ENCODE measurements at places on chromosomes 4 and X.

DNA sequence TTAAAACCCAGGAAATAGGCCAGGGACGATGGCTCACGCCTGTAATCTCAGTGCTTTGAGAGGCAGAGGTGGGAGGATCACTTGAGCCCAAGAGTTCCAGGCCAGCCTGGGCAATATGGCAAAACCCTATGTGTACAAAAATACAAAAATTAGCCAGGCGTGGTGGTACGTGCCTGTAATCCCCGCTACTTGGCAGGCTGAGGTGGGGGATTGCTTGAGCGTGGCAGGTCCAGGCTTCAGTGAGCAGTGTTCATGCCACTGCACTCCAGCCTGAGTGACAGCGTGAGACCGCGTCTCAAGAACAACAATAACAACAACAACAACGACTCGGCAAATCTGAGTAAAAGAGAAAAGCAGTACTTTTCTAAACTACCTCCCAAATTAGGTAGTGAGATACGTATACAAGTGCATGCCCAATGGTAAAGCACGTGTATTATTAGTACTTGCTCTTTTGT lies 13.0 kb upstream of the NDUFC1 start:
- no peak for DNase-seq

DNA sequence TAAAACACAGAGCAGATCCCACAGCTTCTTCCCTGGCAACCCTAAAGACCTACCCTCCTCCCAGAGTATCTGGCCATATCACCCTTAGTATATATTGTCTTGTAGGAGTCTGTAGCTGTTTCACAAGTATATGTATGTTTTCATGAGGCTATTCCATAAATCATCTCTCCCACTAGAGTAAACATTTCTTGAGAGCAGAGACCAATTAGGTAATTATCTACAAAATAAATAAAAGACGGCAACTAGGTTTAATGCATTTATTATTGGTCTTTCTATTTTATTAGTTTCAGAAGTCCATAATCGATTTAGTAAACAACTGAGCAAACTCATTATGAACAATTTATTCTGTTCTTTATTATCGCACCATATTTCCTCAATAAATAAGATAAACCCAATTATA lies 7.0 kb downstream of the ACOT9 start:
- no peak for DNase-seq

DNA sequence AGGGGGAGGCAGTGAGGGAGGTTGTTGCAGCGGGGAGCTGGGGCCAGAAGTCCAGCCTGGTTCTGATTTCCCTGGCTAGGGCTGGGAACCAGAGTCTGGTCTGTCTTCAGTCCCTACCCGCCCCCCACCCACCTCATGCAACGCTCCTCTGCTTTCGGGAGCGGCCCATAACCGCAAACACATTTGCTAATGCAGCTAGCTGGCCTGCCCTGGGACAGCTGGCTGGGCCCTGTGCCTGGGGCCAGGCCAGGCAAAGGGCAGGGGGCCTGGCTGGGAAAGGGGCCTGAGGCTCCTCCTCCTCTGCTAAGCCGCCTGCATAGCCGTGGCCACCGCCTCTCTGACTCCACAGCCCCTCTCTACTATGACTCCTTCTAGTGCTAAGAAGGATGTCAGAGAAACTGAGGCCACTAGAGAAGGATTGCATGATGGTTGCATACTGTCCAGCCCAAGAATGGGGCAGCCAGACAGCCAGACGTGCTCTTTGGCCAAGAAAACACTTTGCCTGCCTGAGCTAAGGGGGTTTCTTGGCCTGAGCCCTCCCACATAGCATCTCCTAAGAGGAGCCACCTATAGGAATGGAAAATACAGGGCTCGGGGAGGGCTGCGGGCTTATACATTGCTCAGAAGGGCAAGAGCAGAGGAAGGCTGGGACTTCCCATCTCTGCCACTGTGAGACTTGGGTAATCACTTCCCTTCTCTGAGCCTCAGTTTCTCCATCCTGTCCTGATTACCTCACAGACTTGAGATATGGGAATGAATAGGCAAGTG lies 76.9 kb downstream of the PJA1 start:
- DNase-seq = no peak

DNA sequence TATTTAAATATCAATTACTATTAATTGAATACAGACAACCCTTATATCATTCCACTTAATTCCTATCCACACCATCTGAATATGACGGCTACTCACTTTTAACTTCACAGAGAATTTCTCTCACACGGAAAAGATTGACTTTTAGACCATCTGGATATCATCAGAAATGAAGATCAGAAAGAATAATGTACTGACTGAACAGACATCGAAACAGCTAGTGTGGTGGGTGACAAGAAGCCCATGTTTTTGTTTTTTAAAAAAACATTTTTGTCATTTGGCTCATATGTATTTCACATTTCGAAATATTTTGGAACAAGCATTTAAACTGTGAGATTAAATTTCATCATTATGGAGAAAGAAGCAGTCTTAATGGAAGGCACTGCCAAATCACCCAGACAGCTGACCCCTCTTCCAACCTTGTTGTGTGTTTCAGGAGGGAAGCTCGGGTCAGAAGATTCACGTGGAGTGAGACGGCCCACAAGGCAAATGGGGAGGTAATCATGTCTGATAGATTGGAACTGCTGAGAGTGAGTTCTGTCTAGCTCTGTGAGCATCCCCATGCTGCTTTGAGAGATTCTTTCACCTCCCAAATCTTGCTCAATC lies 204.2 kb upstream of the RASGEF1B start:
- DNase-seq = no peak

GRCh38 chrX:30533266-30533665 lies 44.3 kb downstream of the TASL start:
- DNase-seq = no peak

DNA sequence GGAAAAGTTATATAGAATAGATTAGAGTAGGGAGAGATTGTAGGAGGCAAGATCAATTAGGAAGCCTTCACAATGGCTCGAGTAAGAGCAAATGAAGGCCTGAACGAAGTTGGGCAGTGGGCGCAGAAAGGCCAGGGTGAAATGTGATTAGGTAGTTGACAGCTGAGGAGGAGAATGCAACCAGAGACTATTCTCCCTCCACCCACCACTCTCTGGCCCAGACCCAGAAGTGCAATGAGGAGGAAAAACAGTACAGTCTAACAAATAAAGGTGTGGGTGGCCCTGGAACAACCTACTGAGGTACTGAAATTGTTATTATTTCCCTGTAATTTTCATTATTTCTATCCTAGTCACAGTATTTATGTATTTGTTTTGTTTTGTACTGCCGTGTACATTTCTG lies 176.7 kb downstream of the SLC39A8 start:
- DNase-seq = no peak

DNA sequence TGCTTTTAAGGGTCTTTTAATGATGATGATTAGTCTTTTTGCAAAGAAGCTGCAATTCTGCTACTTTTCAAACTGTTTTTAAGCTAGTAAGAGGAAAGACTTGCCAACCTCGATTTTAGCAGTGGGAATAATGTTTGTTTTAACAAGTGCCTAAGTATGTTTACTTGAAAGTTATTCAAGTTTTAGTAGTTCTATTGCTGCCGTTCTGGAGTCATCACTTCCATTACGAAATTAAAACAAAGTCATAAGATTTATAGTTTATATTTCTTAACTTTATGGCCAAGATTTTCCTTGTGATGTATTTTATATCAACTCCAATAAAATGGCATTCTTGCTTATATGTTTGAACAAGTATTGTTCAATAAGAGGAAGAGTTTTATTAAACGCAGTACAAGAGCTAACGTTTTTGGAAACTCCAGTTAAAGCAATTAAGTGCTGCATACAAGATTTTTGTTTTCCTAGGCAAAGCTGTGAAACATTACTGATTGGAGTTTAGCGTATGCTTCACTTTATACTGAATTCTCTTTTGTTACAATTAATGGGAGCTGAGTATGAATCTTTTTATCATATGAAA lies 211.3 kb downstream of the TENM3 start:
- DNase-seq = no peak

- no peak for DNase-seq
Measured at GRCh38 chr4:105059337-105059736, 87.3 kb upstream of the TET2 start.

DNA sequence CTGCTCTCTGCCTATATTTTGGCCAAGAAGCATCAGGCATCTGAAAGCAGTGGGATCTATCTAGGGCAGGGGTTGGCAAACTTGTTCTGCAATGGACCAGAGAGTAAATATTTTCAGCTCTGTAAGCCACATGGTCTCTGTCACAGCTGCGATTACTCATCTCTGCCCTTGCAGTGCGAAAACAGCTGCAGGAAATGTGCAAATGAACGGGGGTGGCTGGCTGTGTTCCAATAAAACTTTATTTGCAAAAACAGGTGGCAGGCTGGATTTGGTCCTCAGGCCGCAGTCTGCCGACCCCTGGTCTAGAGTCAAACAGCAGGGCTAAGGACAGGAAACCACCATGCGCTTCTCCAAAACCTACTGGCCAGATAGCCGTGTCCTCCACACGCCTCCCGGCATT lies 48.6 kb downstream of the ACOX3 start:
- peak; percentile 66 for DNase-seq

DNA sequence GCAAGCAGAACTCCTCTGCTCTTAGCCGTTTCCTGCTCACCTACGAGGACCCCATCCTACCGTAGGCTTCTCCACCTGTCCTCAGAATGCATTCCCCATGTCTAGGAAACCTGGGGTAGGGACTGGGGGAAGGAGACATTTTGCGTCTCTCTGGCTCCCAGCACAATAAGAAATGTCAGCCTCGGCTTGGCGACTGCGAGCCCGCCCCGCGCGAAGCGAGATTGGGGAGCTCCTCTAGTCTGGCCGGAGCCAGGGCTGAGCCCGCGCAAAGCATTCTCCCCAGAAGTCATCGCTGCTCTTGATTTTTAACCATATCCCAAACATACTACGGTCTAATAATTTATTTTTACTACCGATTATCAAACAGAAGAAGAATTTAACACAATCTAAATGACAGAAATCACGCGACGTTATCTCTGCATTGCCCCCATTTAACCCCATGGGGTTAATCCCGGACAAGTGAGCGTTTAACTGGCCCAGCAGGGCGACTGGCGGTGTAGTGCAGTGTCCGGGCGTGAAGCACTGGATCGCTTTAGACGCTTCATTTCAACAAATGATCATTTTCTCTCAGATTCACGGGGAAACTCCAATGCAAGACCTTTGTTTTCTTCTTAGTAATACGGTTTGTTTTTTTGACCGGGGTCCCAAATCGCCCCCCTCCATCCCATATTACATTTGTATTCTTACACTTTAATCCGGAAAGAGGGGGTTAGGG lies 8.0 kb upstream of the PITX2 start:
- no peak for DNase-seq

- no peak for DNase-seq
Measured at GRCh38 chrX:50721764-50722521, 92.1 kb downstream of the SHROOM4 start.

DNA sequence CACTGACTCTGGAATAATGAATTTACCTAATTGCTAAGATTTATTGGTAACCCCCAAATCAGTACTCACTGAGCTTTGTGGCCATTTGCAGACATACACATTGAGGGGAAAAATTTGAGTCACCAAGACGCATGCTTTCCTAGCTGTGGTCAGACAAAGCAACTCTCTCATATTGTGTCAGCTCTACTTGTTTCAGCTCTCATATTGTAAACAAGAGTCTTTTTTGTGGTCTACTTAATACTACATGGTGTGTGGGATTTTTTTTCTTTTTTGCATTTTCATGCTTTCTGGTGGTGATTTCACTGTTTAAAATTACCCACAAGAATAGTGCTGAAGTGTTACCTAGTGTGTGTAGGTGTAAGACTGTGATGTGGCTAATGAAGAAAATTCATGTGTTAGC lies 428.2 kb upstream of the GALNT7 start:
- no peak for DNase-seq

DNA sequence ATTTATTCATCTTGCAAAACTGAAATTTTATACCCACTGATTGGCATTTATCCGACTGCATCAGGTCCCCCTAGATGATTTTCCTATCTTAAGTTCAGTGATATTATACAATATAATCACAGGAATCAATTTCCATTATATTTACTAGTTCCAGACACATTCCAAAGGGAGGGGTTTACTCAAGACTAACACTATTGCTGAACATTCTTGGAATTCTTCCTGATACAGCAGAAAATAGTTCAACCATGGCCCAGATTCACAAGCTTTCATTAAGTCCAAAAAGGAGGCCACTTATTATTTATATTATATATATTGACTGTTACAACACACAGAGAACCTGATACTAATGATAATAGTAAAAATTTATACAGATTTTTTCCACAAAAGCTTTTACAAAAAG lies 2353.6 kb downstream of the PCDH7 start:
- peak; percentile 53 for DNase-seq

- no peak for DNase-seq
Measured at GRCh38 chr4:1409079-1409478, 2.8 kb upstream of the NKX1-1 start.

DNA sequence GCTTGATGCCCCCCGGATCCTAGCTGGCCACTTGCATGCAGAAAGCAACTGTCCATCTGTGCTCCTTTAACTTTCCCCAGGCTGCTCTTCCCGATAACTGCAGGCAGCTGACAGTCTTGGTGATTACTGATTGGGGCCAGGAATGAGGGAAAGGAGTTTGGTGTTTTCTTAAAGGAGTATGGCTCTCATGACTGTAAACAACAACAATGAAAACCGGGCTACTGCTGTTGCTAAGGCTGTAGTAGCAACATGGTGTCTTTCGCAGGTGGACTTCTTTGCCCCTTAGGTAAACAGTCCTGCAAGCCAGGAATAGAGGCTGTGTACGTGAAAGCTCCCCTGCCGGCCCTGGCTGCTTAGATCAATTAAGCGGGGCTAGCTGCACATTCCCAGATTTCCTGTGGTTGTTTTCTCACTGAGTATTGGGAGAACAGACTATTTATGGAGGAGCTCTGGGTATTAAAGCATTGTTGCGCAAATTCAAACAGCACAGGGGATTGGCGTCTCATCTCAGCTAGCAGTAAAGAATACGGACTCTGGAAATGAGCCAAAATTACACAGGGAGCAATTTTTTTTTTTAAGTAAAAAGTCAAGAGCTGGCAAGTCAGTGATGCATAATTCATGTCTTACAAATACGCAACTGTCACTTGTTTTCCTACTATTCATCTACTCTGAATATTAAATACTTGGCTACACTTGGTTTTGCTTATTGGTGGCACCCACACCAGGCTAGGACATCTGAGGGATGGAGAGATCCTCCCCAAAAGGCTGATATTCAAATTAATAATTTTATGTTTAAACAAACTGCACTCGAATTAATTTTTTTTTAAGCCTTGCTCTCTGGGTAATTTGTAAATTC lies 61.6 kb upstream of the NAP1L5 start:
- DNase-seq = no peak

- DNase-seq = peak; percentile 97
Measured at GRCh38 chr4:85402371-85402770, 72.6 kb upstream of the ARHGAP24 start.

DNA sequence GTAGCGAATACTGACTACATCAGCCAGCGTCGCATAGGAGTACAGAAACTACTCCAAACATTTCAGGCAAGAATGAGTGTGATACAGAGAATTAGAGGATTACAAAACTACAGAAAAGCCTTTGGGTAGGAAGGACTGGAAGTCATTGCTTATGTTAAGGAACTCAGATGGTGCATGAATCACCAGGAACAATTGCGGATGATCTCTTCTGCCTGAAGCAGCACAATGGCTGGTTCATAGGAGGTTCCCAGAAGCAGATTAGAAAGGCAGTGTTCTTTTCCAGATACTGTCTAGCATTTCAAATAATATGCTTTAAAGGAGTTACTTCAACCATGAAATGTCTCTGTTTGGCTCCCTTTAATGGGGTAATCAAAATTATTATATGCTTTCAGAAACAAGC lies 42.5 kb upstream of the MAP9 start:
- DNase-seq = no peak

Measured in non-pigmented ciliary epithelial cell (primary cell).